ENCODE measurements at places on chromosomes 12 and 14.

DNA sequence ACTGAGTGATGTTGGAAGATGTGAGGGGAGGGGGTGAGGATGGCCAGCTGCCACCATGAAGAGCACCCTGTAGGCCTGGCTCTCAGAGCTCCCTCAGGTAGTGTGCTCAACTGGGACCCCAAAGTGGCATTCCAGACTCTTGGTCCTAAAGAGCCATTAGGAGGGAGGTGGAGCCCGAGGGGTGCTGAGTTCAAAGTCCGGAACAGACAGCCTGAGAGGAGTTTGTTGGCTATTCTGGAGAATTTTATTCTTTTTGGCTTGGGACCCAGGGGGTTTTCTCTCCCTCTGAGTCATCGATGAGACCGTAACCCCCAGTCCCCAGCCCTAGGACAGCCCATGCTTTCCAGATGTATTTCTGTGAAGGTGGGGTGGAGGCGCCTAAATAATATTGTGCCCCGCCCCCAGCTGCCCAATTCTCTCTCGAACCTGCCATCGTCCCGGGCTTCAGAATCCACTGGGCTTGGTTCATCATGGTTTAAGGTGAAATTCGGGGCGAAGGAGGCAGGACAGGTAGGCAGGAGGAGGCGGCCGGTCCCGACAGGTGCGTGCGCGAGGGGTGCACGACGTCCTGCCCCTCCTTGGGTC is 690 bp upstream of the RBP5 start:
- DNase-seq, result no peak

- no peak for DNase-seq
These were observed 155.4 kb upstream of the ARHGAP5 start for GRCh38 chr14:31921721-31922120.

- no peak for DNase-seq
These were observed 129.9 kb downstream of the KCNA5 start for GRCh38 chr12:5173511-5174011.

DNA sequence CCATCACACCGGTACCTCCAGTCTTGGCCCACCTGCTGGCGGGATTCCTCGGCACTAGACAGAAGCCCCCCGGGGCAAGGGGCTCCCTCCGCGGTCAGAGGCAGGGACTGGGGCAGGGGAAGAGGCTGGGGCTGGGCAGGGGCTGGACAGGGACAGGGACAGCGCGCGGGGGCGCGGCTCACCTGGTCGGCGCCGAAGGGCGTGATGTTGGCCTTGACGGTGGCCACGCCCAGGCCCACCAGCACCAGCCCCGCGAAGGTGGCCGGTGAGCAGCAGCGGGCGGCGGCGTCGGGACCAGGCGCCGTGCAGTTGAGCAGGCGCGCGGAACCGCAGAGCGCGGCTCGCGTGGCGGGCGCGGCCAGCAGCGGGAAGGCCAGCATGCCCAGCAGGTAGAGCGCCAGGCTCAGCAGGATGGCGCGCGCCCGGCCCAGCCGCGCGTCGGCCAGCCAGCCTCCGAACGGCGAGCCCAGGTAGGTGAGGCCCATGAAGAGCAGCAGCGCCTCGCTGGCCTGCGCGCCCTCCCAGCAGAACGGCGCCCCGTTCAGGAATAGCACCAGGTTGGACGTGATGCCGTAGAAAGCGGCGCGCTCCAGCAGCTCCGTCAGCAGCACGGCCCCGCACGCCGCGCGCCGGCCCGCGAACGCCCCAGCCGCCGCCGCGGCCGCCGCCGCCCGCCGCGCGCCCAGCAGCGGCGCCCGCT is 392 bp downstream of the SLC15A4 start:
- DNase-seq, result peak; percentile 31

DNA sequence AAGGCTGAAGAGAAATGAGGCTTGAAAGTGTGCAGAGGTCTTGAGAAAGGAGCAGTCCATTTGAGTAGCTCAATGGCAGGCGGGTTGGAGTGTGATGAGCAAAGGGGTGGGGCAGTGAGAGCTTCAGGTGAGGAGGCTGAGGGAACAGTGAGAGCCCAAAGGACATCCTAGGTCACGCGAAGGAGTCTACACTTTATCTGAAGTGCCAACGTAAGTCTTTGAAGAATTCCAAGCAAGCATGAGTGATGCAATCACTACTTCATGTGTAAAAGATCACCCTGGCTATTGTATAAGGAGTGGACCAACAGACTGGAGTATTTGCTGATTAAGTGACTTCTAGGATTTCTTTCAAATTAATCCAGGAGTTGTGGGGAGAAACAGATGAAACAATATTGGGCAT is 159.9 kb upstream of the HIF1A start:
- DNase-seq, result no peak

- no peak for DNase-seq
These were observed 1366.6 kb downstream of the FSCB start for GRCh38 chr14:43140453-43140852.

DNA sequence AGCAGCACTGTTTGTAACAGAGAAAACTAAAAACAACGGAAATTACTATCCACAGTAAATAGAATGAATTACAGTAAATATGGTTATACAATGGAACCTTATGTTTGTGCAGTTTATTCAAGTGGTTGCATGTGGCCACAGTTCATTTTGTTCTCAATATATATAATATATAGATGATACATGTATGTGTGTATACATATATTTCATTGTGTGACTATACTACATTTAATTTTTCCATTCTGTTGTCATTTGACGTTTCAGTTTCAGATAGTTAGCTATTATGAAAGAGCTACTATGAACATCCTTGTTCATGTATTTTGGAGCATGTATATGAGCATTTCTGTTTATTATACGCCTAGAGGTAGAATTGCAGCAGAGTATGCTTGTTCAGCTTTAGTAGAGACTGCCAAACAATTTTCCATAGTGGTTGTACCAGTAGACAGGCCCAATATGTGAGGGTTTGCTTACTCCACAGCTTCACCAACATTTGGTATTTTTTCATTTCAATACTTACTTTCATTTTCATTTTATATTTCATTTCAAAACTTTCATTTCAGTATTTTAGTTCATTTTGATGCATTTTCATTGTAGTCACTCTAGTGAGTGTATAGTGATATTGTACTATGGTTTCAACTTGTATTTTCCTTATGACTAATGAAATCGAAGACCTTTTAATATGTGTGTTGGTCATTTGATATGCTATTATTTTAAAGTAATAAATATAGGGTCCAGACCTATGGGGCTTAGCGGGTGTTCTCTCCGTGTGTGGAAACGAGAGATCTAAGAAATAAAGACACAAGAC is 141.5 kb upstream of the FGD4 start:
- DNase-seq, result no peak

- no peak for DNase-seq
These were observed 827.6 kb downstream of the C12orf50 start for GRCh38 chr12:87201598-87201997.

DNA sequence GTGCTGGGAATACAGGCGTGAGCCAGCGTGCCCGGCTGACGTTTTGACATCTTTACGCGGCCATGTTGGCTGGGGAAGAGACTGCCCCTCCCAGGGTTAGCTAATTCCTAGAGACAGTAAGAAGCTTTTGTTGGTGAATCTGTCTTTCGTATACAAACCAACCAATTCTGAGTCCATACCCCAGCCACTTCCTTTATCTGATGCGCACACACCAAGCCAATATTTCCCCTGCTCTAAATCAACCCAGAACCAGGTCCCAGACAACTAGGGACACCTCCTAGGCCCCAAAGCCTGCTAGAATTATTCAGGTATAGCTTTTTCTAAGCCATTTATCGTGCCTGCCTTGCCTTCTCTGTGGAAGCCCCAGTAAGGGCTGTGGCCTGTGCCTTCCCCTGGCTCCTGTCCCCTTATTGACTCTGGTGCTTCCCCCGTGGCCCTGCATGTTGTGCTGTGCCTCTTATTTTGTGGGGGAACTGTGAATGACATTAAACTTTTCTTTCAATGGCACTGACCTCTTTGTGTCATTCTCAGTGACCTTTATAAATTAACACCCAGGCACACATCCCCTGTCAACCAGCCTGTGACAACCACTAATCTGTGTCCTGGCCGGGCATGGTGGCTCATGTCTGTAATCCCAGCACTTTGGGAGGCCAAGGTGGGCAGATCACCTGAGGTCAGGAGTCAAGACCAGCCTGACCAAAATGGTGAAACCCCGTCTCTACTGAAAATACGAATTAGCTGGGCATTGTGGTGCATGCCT is 10.7 kb upstream of the EVL start:
- DNase-seq, result no peak

DNA sequence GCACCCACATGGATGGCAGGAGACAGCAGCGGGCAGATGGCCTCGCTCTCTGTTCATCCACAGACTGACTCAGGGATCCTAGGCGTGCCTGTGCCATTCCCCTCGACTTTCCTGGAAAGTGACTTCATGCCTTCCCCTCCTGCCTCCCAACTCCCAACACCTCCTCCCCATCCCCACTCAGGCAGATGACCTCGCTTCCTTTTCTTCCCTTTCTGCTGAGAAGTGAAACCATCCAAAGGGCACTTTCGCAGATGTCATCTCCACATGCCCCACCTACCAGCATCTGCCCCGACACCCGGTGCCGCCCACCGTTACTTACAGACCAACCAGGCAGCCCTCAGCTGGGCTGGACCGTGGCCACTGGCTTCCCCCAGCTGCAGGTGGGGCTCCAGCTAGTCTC is 29.6 kb downstream of the BEGAIN start:
- no peak for DNase-seq

DNA sequence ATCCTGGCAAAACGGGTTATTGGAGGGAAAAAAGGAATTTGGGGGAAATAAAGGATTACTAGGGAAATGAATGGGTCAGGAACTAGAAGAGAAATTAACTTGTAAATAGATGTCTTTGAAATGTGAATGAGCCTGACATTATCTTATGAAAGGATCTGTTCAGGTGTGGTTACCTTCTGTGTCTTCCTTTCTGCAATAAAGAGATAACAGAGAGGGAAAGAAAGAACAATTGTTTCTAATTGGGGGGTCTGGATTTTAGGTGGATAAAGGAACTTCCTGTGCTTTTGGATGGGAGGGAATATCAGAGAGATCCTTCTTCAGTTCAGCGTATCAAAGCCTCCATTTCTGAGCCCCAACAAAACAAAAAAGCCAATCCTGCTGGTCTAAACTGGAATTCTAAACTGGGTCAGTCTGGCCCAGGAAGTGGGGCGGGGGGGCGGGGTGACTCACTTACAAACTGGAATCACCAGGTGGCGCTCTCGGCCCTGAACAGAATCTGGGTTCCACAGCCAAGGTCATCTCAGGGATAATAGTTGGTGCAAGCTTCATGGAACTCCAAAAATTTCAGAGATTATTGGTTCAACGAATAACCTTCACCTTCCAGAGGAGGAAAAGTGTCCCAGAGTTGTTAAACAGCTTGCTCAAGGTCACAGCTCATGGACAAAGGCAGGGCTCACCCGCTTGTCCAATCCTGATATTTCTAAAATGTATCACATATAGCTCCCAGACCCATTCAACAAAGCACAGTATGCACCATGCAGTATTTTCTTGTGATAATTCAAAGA is 15.2 kb upstream of the PEBP1 start:
- peak; percentile 72 for DNase-seq

GRCh38 chr14:54715239-54715638 is 148.3 kb downstream of the SAMD4A start:
- no peak for DNase-seq

- no peak for DNase-seq
These were observed 341.6 kb downstream of the EMP1 start for GRCh38 chr12:13538136-13538535.

All from activated naive CD8-positive, alpha-beta T cell treated with anti-CD3 and anti-CD28 coated beads, Interleukin-2, amount 50 U/mL, for 24 hours (primary cell).